SJCRH30 (cell line): ENCODE measurements at places on chromosomes 12 and 14.

DNA sequence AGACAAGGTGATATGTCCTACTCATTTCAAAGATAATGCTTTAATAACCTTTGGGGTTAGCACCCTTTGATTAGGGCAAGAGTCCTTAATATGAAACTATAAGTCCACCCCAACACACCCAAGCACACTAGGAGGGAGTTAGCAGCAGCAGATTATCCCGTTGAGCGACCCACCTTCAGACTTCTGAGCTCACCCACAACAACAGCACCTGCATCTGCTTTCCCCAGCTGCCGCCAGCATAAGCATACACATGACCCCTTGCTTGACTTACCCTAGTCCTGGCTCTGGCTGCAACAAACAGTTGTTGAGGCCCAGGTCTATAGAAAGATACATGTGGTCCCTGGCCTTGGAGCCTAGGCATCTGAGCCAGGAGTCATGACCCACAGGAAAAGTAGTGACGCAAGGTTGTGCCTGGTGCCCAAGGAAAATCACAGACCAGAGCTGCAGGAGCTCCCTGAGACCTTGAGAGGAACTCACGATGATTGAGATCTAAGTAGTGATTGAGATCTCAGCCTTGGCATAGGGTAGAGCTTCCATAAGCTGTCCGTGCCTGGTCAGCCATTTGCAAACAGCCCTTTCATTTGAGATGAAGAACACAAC lies 19.0 kb downstream of the ZDHHC22 start:
- DNase-seq: no peak

DNA sequence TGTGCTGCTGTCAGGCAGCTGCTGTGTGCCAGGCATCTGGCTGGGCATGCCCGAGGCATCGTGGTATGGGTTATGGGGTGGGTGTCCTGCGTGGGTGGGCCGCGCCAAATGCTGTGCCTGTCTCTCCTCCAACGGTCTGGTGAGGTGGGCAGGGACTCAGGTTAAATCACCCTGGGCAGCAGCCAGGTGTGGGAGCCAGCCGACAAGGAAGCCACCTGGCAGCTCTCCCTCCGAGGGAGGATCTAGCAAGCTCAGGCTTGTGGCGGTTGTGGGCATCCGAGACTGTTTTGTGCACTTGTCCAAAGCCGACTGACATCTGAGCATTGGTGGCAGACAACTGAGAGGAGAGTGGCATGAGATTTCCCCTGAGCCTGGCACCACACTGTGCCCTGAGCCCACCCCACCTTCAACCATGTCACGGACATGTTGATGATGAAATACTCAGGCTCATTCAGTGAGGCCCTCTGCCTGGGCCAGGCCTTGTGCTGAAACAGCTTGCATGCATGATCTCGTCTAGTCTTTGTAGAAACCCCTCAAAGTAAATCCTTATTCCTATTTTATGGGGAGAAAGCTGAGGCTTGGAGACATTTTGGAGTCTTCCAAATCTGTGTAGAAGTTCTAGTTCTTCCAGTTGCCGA lies 181.8 kb upstream of the MYL2 start:
- DNase-seq: no peak

DNA sequence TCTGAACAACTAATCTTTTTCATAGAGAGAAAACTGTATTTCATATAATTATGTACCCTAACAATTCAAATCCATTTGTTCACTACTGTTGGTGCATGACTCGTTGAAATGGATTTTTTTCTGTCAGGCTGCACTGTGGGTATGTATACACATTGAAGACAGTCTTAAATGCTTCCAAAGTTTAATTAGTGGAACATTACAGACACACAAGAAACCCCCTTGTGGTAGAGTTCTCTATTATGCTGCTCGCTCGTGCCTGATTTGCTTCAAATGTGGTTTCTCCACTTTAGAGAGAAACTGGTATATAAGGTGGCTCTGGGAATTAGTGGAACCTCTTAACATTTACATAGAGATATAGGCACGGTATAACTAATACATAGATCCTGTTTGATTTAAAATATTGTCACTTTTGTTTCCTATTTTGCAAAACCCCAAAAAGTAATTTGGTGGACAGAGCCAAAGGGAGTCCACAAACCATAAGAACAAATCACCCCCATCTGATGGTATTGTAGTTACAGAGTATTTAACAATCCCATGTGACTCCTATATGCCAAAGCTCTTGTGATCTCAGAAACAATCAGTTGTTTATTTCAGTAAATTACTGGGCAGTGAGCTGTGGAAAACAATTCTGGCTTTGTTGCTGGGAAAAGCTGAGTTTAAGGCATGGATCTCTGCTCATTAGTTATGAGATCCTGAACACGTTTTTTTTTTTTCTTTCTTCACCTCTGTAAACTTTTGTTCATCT lies 159.5 kb downstream of the BRMS1L start:
- no peak for DNase-seq

GRCh38 chr12:47651368-47652254 lies 54.2 kb downstream of the RPAP3 start:
- peak; percentile 79 for DNase-seq

DNA sequence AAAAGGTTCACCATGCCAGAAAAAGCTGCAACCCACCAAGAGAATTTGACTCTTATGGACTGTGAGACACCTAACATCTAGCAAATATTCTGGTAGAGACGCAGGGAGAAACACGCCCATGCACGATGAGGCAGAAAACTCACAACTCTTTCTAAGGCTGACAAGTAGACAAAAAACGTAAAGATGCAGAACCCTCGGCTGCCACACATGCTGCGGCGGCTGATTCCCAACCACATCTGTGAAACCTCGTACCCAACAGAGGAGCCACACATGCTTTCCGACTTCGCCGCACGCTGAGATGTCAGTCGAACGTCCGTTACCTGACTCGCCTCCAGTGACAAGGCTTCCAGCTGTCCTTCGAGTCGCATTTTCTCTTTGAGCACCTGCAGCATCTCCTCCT lies 21.8 kb downstream of the GOLGA3 start:
- DNase-seq: no peak

DNA sequence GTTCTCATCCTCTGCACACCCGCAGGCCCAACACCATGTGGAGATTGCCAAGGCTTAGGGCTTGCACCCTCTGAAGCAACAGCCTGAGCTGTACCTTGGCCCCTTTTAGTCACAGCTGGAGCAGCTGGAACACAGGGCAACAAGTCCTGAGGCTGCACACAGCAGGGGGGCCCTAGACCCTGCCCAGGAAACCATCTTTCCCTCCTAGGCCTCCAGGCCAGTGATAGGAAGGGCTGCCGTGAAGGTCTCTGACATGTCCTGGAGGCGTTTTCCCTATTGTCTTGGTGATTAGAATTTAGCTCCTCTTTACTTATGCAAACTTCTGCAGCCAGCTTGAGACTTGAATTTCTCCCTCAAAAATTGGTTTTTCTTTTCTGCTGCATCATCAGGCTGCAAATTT lies 373.5 kb upstream of the CLEC14A start:
- DNase-seq: no peak

- DNase-seq: no peak
Observed at GRCh38 chr12:25827141-25827540, 131.3 kb upstream of the RASSF8 start.

GRCh38 chr12:64225626-64226025 lies 3.5 kb upstream of the KICS2 start:
- DNase-seq: no peak

- DNase-seq: no peak
Observed at GRCh38 chr14:85233756-85234155, 296.2 kb upstream of the FLRT2 start.

DNA sequence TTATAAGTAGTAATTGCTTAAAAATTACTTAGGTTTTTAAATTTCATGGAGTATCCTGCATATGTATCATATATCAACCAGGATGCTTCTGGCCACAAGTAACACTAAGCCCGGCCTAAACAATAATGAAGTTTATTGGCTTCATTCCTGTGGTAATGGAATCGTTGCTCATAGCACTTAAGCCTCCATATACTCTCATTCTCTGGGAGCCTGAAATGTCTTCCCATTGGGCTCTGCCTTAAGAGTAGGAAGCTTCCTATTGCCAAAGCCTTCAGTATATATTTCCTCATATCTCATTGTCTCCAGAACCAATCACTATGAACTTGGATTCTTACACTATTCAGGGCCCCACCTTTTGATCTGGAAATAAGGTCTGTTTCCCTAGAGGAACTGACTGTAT lies 83.8 kb upstream of the DNM1L start:
- peak; percentile 63 for DNase-seq

DNA sequence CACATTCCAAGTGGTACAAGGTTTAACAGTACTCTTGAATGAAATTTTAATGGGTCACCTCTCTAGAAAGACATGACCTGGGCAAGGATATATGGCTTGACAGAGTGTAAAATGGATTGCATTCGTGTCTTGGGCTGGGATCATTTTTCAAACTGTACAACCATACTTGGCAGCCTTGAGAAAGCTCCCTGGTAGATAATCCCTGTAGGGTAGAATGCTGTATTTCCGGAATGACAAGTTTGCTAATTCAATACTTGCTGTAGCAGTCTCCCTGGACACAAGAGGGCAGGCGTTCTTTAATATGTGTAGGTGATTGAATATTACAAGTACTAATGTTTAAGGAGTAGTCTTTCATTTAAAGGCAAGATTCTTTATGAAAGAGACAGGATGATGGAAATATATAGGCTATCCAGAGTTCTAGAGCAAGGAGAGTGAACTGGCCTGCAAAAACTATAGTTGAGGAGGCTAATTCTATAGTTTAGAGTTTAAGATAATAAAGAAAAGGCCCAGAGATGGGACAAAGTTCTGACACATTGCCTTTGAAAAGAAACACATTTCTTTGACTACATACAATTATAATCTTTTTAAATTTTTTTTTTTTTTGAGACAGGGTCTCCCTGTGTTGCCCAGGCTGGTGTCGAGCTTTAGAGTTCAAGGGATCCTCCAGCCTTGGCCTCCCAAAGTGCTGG lies 53.4 kb downstream of the PLBD1 start:
- DNase-seq: peak; percentile 11

GRCh38 chr14:44626423-44626822 lies 119.3 kb upstream of the FSCB start:
- no peak for DNase-seq

GRCh38 chr12:1809591-1810190 lies 10.7 kb upstream of the LRTM2 start:
- no peak for DNase-seq

- DNase-seq: peak; percentile 20
Observed at GRCh38 chr12:118060301-118061010, 523 bp downstream of the WSB2 start.

DNA sequence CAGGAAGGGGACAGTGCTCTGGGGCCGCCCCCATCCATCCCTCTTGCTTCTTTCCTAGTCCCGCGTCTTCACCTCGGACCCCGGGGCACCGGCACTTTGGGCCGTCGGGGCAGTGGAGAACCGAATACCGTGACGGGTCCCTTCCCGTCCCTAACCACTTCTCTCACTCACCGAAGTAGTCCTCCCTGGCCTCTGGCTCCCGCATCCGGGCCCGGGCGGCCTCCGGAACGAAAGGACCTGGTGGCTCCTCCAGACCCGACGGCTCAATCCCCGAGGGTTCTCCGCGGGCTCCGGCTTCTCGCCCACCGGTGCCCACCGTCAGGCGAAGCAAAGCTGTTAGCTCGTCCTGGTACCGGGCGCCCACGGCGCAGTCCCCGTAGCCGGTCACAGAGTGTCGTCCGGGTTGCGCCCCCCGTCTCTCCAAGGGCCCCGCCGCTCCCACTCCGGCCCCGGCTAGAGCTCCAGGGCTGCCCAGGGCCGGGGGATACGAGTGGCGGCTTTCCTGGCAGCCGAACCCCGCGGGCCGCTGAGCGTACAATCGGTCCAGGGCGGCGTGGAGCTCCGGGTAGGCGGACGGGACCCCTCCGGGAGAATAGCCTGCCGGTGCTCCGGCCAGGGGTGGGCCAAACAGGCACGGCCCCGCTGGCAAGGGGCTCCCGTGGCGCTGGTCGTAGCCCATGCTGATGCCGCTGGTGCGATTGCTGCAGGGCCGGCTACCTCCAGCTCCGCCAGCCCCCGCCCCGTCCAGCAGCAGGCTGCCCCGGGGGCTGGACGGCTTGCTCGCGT lies 1.1 kb downstream of the AJUBA start:
- DNase-seq: peak; percentile 32
